ENCODE measurements at places on chromosomes 5 and 9. TPM values are rescaled to one million over a fixed set of nuclear protein-coding genes. Genes with fewer than 3 reads are reported as not detected.

The ARAP3 gene
- 9.9 TPM for total RNA-seq

The LEAP2 gene
- 0.34 TPM for total RNA-seq

The INSL4 gene
- total RNA-seq, result not detected

The ZBED3 gene
- 1.5 TPM for total RNA-seq

The PRSS3 gene
- 1.3 TPM for total RNA-seq

The FABP6 gene
- total RNA-seq, result not detected

The VCP gene
- total RNA-seq, result 266 TPM

The NRARP gene
- total RNA-seq, result 1.7 TPM

The CAMK2A gene
- 0.45 TPM for total RNA-seq

The FCN2 gene
- not detected for total RNA-seq

The CCDC69 gene
- total RNA-seq, result 2.1 TPM

The TXNDC15 gene
- total RNA-seq, result 73.0 TPM

The NRG2 gene
- total RNA-seq, result 0.15 TPM

The SLC36A2 gene
- not detected for total RNA-seq

The PBX3 gene
- 14.3 TPM for total RNA-seq

The SPATA31E1 gene
- total RNA-seq, result not detected

The BAG1 gene
- 51.4 TPM for total RNA-seq

The TMEM215 gene
- not detected for total RNA-seq

The IFNA13 gene
- not detected for total RNA-seq

The CLIC3 gene
- 4.0 TPM for total RNA-seq

The FAXDC2 gene
- 3.1 TPM for total RNA-seq

The PCDHA4 gene
- total RNA-seq, result under 0.01 TPM

The SNX2 gene
- total RNA-seq, result 37.9 TPM

The KIF20A gene
- total RNA-seq, result 103 TPM

The SPINK6 gene
- not detected for total RNA-seq

The CDX1 gene
- total RNA-seq, result not detected

The ELOVL7 gene
- total RNA-seq, result not detected

The NOXA1 gene
- total RNA-seq, result 0.17 TPM

The LCN2 gene
- total RNA-seq, result not detected

The C5orf58 gene
- total RNA-seq, result not detected

The PFDN1 gene
- 99.0 TPM for total RNA-seq

The ANKRD18B gene
- 0.17 TPM for total RNA-seq

The C6 gene
- not detected for total RNA-seq

The CDC20B gene
- not detected for total RNA-seq

The DNAJB5 gene
- 12.9 TPM for total RNA-seq

The TRPM3 gene
- not detected for total RNA-seq

The OR1L4 gene
- total RNA-seq, result not detected

The SPINK14 gene
- total RNA-seq, result not detected

The IL12B gene
- not detected for total RNA-seq

The OR1J2 gene
- total RNA-seq, result not detected

The NR6A1 gene
- 0.15 TPM for total RNA-seq

The GALNT12 gene
- 5.5 TPM for total RNA-seq

The GPX8 gene
- total RNA-seq, result 137 TPM
